NCI-H460 (cell line): ENCODE measurements at places on chromosomes 7 and 10. TPM values are rescaled to one million over a fixed set of nuclear protein-coding genes. Genes with fewer than 3 reads are reported as not detected.

The STAG3 gene
- 0.05 TPM in 1 of 2 replicates, not detected in the other for total RNA-seq

GRCh38 chr7:41747961-41748360, 45.1 kb upstream of the INHBA start:
- DNase-seq, result no peak

The INHBA gene
- total RNA-seq, result 2.7 and 3.1 TPM in 2 replicates

DNA sequence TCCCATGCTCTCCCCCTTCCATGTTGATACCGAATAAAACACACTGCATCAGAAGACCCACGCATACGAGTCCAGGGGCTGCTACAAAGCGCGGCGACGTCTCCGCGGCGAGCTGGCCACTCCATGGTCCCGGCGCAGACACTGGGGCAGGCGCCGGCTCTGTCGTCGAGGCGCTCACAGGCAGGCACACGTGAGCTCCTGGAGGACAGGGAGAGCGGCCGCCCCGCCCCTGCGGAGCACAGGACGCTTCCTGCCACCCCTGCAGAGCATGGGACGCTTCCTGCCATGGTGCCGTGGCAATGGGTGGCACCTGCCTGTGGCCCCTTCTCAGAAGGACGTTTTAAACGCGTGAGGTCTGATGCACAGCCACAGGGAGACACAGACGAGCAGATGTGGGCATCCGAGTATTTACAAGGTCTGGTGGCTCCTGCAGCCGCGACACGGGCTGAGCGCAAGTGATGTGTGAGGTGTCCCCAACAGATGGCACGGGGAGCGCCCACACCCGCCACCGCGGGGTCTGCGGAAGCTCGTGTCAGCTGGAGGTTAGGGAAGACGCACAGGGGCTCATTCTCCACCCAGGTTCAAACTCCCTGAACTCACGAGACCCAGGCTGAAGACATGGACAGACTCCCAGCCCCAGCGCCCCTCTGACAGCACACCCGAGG, 21.4 kb upstream of the GPR146 start:
- no peak for DNase-seq

DNA sequence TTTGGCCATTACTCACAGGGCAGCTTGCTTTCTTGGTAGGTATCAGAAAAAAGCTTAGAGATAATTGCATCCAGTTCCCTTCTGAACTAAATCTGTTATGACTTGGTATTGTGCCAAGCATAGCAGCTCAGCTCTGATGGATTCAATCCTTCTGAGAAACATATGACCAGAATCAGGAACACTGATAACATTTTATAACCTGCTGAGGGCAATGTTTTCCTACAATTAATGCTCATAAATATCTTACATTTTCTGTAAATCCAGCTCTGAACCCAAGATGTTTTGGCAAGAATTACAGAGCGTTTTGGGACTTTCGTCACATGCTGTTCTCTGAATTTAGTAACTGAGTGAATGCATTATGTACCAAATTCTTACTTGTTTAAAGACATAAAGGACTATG, 167.8 kb downstream of the KIF20B start:
- DNase-seq, result no peak

The ENTPD1 gene
- total RNA-seq, result not detected in 2 replicates

GRCh38 chr7:34104115-34104514, 198.8 kb downstream of the BMPER start:
- DNase-seq, result no peak

The CFAP70 gene
- total RNA-seq, result 0.15 and 0.32 TPM in 2 replicates

The ZNF117 gene
- total RNA-seq, result 1.8 and 1.9 TPM in 2 replicates

The GNAI1 gene
- total RNA-seq, result 26.4 and 30.1 TPM in 2 replicates

DNA sequence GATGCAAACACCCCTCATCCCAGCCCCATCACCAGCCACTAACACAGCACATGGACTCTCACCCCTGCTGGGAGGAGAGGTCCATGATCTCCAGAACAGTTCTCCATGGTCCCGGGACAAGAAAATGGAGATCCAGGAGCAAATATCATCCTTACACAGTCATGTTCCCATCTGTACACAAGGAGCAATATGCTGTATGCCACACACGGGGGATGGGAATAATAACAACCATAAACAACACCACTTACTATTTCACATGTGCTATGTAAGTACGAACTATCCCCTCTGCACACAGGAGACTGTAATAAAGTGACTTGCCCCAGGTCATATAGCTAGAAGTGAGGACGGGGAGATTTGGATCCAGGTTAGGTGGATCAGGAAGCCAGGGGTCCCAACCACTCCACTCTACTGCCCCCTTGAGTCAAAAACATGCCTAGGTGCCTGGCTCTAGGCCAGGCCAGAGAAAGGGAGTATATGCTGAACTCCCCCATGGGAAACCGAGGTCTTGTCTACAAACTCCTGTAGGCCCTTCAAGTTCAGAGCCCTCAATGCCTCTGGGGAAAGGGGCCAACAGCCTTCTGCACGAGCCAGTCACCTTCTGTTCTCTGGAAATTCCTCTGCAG, 34.1 kb downstream of the LRRC20 start:
- peak; percentile 38 for DNase-seq

DNA sequence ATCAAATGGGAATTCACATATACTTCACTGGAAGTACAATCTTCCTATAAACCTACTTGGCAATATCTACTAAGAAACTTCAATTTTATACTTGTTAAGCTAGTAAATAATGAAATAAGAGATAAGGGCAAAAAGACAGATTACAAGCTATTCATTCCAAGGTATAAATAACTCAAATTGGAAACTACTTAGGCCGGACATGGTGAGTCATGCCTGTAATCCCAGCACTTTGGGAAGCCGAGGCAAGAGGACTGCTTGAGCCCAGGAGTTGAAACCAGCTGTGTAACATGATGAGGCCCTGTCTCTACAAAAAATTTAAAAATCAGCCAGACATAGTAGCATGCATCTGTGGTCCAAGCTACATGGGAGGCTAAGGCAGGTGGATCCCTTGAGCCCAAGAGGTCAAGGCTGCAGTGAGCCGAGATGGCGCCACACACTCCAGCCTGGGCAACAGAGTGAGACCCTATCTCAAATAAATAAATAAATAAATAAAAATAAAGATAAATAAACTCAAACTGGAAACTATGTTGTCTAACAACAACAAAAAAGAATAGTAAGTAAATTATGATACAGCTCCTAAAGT, 37.6 kb downstream of the ARHGAP21 start:
- DNase-seq, result no peak

DNA sequence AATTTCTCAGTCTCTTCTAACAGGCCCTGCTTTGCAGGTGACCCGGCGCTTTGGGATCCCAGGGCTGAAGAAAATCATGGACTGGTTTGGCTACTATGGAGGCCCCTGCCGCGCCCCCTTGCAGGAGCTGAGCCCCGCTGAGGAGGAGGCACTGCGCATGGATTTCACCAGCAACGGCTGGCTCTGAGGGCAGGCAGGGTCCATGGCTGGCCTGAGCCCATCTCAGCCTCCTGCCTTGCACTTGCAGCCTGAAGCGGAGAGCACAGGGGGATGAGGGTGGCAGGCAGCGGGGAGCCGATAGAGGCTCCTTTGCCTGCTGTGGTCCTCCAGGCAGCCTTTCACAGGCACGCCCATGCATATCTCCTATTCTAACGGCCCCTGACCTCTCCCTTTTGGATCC, 21.8 kb downstream of the MORN4 start:
- DNase-seq, result no peak

- DNase-seq, result no peak
Observed at GRCh38 chr10:125102246-125102645, 58.1 kb downstream of the CTBP2 start.

DNA sequence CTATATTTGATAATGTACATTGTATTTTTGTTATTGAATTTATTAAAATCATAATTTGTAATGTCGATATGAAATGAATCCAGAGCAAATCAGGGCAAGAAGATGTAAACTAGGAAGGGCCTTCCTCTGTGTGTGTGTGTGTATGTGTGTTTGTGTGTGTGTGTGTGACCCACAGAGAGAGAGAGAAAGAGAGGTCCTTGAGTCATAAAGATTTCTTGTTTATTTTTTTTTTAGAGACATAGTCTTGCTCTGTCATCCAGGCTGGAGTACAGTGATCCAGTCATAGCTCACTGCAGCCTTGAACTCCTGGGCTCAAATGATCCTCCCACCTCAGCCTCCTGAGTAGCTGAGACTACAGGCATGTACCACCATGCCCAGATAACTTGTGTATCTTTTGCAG, 50.7 kb downstream of the INPP5F start:
- no peak for DNase-seq

The SRGN gene
- 2,302 and 2,452 TPM in 2 replicates for total RNA-seq

DNA sequence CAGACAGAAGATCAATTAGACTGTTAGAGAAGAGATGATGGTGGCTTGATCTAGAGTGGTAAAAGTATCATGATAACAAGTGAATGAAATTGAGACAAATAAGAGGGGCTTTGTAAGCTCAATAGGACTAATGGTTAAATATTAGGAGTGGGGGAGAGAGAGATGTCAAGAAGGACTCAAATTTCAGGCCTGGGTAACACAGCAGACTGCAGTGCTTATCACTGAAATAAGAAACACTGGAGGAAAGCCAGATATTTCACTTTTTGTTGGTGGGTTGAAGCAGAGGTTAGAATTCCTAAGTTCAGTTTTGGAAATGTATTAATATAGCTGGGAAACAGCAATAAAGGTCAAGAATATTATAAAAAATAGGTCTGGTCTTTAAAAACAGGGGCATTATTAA, 74.6 kb downstream of the ORC5 start:
- DNase-seq, result no peak

The EVX1 gene
- total RNA-seq, result 0.12 TPM in 1 of 2 replicates, not detected in the other

DNA sequence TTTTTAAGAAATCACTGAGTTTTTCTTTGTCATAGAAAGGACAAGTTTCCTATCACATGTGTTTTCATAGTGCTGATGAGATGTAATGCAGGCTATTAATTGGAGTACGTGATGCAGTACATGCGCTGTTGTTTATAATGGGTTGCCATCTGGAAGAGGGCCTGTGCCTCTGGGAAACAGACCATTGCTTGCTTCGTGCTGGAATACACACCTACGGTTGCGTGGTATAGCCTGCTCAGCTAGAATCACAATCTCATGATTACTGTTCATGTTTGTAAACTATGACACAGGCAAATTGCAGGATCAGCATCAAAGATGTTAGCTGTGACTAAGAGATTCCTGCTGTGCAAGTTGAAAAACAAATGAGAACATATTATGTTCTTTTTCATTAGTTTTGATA, 107.2 kb upstream of the STEAP1B start:
- DNase-seq, result no peak

DNA sequence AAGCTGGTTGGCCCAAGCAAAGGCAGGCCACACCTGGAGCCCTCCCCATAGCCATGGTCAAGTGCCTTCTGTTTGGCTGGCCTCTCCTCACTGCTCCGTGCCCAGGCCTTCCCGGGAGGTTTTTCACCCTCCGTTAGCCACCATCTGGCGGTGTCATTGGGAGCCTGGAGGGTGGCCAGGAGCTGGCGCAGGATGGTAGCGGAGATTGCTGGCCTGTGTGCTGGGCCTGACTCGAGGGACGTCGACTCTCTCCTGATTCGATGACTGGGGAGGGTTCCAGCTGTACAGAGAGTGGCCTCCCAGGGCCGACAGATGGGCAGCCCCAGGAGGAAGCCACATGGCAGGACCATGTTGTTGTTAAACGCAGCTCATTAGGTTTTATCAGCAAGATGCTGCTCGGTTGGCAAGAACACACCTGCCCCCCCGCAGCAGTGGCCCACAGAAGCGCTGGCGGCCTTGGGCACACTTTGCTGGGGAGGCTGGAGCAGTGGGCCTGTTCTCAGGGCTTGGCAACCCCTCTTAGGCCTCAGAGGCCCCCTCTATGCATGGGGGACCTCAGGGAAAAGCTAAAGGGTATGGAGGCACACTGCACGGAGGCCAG, 64.0 kb upstream of the CACUL1 start:
- DNase-seq, result no peak

The WNT8B gene
- 0.10 TPM in 1 of 2 replicates, not detected in the other for total RNA-seq

- DNase-seq, result peak; percentile 26
Observed at GRCh38 chr7:29488977-29489376, 74.7 kb upstream of the PRR15 start.

DNA sequence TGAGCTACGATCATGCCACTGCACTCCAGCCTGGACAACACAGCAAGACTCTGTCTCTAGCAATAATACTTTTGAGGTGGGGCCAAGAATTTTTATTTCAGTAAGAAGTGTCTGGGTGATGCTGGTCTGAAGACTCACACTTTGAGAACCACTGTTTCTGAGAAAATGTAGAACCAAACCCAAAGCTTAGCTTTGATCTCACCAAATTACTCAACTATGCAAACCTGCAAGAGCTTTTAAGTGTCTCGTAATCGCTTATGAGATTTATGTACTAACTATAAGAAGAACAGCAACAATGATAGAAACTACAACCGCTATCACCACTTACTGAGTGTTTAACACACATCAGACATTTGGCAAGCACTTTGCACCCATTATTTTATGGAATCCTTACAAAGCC, 29.5 kb downstream of the APBB1IP start:
- no peak for DNase-seq

The PRLHR gene
- not detected in 2 replicates for total RNA-seq

DNA sequence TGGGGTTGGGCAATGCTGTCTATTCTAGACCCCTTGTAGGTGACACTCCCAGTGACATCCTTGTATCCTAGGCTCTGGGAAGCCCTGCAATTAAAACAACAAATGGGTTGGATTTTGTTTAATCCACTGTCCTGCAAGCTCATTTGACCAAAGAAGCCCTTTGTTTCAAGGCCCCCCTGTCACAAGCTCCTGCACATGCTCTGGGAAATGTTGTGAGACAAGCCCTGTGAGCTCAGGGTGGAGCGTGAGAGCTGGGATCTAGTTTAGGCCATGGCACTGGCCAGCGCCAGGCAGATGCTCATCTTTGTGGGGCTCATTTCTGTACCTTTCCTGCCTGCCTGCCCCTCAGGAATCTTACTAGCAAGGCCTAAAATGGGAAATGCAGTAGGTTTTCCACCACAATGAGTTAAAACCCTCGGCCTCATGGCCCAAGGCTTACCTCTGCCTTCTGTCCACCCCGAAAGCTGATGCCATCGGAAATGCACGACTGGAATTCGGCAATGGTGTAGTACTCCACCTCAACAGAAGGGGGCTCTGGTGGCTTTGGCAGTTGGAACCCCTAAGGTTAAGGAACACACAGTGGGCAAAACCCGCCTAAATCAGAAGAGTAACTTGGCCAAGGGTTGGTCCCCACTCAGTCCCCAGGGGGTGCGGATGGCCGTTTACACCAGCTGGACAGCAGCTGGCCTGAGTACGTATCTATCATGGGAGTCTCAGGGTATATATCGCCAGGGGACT, 112.0 kb downstream of the NEURL1 start:
- DNase-seq, result peak; percentile 50

- no peak for DNase-seq
Observed at GRCh38 chr10:26780793-26781601, 79.8 kb downstream of the ABI1 start.
